ENCODE measurements at places on chromosomes 2 and 18.

GRCh38 chr2:127173057-127173456 is 47.0 kb downstream of the CYP27C1 start:
- H3K4me1 ChIP-seq = no peaks in the 10 kb centered on the region
- no peak overlapping the region for H3K4me3 ChIP-seq
- H3K27me3 ChIP-seq = peaks cover 23% of the 10 kb centered on the region
- H3K36me3 ChIP-seq = no peaks in the 10 kb centered on the region
- no peak for ATAC-seq

DNA sequence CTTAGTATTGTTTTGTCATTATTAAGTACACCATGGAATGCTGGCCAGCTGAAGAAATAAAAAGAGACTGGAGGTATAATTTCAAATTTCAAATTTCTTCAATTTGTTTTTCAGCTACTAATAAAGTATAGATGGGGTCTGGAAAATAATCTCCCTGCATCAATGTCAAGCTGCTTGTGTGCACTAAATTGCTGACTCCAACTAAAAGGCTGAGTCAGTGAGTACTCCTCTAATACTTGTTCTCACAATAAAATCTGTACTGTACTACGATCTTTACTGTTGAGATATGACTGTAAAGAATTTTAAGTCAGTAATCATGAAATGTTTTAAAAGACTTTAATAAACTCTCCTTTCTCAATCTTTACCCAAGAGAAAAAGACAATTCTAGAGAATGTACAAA is 131.9 kb downstream of the SATB2 start:
- no peak for ATAC-seq
- H3K27ac ChIP-seq = no peak overlapping the region
- H3K27me3 ChIP-seq = no peaks in the 10 kb centered on the region
- H3K4me3 ChIP-seq = no peak overlapping the region
- no peaks in the 10 kb centered on the region for H3K36me3 ChIP-seq

DNA sequence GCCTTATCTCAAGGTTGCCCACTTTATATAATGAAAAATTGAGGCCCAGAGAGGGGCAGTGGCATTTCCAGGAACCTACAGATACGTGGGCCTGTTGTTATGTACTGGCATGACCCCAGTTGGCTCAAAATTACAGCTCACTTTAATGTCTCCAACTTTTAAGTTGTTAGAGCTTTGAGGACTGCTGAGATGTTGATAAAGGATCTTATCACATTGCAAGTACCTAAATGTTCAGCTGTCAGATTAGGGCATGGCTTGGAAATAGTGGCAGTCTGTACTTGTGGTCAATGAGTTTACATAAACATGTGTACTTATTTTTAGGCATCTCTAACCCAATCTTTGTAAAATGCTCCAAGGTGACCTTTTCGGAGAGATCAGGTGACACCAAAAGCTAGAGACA is 14.6 kb downstream of the SLC4A5 start:
- no peak overlapping the region for H3K4me3 ChIP-seq
- no peaks in the 10 kb centered on the region for H3K27me3 ChIP-seq
- ATAC-seq = no peak
- peaks cover 9% of the 10 kb centered on the region for H3K36me3 ChIP-seq
- H3K4me1 ChIP-seq = no peaks in the 10 kb centered on the region
- H3K27ac ChIP-seq = no peak overlapping the region

- no peaks in the 10 kb centered on the region for H3K4me1 ChIP-seq
- no peak overlapping the region for H3K4me3 ChIP-seq
- H3K36me3 ChIP-seq = peaks cover 10% of the 10 kb centered on the region
- no peak for ATAC-seq
- H3K27me3 ChIP-seq = no peaks in the 10 kb centered on the region
Observed at GRCh38 chr2:68475110-68475509, 7.7 kb downstream of the APLF start.

- no peaks in the 10 kb centered on the region for H3K36me3 ChIP-seq
- H3K4me3 ChIP-seq = no peak overlapping the region
- no peaks in the 10 kb centered on the region for H3K4me1 ChIP-seq
- no peaks in the 10 kb centered on the region for H3K27me3 ChIP-seq
- ATAC-seq = no peak
Observed at GRCh38 chr2:36659872-36660312, 36.6 kb upstream of the VIT start.

DNA sequence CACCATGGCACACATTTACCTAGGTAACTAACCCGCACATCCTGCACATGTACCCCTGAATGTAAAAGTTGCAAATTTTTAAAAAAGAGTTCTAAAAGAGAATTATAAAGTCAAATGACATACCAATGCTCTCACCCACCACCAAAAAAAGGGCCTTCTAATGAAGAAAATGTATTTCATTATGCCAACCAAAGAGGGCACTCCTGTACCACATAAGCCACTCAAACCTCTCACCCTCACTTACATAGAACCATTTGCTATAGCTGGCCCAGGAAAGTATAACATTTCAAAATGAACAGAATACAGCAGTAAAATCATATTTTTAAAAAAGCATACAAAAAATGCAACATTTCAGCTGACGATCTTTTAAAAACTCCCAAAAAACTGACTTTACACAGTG is 241.5 kb upstream of the PKDCC start:
- no peak overlapping the region for H3K4me3 ChIP-seq
- no peak overlapping the region for H3K27ac ChIP-seq
- peaks cover 82% of the 10 kb centered on the region for H3K27me3 ChIP-seq
- ATAC-seq = no peak
- H3K4me1 ChIP-seq = no peaks in the 10 kb centered on the region

All from stimulated activated memory B cell treated with anti-CD40 and anti-IgM and Interleukin-4, amounts not matched to agents 10 μg/mL and 1 μg/mL and 100 μg/mL, for 72 hours (primary cell).